ENCODE measurements at places on chromosomes 16 and 17.

GRCh38 chr16:84292011-84292410 is 2.7 kb upstream of the WFDC1 start:
- peak; percentile 48 for DNase-seq

DNA sequence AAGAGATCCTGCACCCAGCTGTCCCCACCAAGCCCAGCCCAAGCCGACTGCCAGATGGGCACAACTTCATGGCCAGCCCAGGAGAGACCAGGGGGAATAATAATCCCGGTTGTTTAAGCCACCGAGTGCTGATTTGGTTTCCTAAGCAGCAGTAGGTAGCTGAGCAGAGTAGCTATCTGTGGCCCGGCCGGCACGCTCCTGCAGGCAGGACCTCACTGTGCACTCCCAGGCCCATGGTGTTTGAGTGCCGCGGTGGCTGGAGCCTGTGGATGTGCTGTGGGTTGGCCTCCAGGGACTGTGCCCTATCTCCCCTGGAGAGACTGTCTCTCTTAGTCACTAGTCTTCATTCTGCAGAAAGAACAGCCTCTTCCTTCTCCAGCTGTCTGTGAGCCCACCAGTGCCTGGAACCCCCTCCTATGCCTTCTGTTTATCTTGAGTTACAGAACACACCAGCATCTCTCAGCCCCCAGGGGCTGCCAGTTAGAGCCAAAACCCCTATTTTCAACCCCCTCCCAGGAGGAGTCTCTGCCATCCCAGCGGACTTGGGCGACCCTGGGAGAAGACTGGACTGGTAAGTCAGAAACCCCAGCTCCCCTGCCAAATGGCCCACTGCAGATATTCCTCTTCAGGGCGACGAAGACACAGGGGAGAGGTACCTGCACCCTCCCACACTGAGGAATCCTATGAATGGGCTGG is 152.0 kb downstream of the SDK2 start:
- no peak for DNase-seq

- DNase-seq: no peak
These were observed 29.2 kb downstream of the AXIN2 start for GRCh38 chr17:65532101-65532890.

DNA sequence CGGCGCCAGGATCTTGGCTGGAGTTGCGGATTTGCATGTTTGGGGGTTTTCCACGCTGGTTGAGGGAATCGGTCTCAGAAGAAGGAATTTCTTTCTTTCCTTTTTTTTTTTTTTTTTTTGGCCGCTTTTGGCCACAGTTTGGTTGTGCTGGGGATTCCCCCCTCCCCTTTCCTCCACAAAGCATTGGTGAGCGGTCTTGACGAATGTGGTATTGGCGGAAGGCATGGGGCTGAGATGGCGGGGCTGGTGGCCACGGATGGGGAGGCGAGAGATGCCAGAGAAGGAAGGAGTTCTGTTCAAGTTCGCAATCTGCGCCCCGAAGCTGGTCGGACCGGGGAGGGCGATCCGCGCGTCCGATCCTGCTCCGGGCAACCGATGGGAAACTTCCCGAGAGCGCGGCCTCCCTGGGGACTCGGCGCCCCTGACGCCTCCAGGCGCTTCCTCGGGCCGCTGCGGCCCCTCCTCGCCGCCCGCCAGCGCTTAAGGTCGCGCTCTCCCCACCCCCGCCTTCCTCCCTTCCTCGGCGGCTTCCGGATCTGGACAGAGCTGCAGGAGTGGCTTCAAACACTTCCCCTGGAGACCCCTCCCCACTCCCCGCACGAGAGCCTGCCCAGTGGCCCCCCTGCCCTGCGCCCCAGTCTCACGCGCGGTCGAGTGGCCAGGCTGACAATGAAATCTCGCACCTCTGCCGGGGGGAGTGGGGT is 43.2 kb downstream of the RAI1 start:
- peak; percentile 77 for DNase-seq

- no peak for DNase-seq
These were observed 13.4 kb upstream of the SLC38A8 start for GRCh38 chr16:84055801-84056634.

All from left hindlimb (tissue), 1 donor.